Eye (tissue), 1 donor: ENCODE measurements at places on chromosomes 6 and 20.
A peak's percentile ranks its signal among the peaks of the same experiment; 100 is the strongest.

GRCh38 chr6:128491100-128491581, 29.3 kb downstream of the PTPRK start:
- peak; percentile 51 for DNase-seq

DNA sequence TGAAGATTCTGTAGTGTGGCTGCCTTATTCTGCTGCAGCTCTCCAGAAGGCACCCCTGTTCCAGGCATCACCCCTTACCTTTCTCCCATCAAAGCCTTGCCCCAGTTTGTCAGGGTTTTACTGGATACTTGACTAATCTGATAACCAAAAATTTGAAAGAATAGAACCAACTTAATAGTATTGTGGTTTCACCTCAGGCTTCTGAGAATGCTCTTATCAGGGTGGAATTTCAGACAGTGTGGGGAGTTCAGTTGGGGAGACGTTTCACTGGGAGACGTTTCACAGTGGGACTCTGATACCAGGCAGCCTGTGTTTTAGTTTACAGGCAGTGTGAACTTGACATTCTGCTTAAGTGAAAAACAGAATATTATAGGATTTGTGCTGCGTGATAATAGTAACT, 50.5 kb downstream of the SCAND1 start:
- no peak for DNase-seq

DNA sequence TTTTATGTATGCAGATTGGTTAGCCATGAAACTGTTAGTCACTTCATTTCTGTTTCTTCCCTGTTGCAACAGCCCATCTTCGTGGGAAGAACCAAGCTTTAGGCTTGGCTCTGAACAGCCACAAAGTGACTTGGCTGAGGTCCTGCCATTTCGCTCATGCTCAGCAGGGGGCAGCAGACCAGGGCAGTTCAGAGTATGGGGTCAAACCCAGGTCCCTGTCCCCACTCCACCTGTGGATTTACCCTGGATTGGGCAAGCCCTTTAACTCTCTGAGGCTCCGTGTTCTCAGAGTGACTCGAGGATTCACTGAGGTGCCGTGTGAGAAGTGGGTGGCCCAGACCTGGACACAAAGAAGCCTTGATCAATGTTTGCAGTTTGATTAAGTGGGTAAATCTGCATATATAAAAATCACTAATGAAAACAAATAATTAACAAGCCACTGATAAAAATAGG, 19.8 kb upstream of the MAP1LC3A start:
- DNase-seq: peak; percentile 39

DNA sequence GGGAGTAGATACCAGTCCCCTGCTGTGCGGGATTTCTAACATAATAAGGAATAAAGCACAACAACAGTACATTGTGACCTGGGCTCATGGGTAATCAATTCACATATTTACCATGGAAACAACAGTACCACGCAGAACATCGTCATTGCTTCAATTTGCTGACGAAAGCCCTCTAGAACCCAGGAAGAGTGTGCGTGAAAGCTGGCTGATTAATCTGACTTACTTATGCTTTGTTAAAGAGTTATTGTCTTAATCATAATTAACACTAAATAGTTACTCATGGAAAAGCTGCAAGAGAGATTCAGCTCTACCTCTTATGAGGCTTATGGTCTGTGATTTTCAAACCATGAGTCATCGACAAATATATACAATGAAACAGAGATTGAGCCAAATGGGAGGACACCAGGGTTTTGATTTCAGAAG, 644.3 kb upstream of the AGPAT4 start:
- no peak for DNase-seq

- peak; percentile 57 for DNase-seq
Observed at GRCh38 chr6:122389704-122390372, 9.6 kb upstream of the HSF2 start.

GRCh38 chr20:46010491-46011391, 2.0 kb downstream of the MMP9 start:
- DNase-seq: no peak

DNA sequence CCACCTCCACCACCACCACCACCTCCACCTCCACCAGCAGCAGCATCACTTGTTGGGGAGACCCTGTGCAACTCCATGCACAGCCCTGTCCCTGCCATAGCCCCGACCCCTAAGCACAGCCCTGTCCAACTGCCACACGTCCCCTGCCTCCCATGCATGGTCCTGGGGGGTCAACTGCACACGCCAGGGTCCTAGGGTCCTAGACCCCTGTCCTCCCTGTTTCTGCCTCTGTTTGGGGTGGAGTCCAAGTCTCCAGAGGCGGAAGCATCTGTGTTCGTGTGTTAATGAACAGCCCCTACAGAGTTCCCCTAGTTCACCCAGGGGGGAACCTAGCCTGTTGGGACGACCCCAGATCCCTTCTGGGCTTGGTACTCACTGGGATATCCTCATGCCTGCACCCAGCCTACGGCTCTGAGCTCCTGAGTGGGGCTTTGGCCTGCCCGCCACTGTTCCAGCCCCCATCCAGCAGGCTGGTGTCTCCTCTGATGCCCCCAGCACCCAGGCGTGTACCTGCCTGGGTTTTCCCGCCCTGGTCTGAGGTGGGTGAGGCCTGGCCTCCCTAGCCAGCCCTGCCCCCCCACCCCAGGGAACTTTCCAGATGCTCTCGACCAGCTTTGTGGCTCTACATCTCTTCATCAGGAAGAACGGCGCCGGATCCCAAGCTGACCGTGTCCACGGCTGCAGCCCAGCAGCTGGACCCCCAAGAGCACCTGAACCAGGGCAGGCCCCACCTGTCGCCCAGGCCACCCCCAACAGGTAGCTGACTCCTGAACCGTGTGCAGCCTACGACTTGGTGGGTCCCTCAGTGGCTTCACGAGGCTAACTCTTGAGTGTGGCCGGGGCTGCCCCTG, 2.5 kb upstream of the TNFRSF6B start:
- DNase-seq: peak; percentile 40

DNA sequence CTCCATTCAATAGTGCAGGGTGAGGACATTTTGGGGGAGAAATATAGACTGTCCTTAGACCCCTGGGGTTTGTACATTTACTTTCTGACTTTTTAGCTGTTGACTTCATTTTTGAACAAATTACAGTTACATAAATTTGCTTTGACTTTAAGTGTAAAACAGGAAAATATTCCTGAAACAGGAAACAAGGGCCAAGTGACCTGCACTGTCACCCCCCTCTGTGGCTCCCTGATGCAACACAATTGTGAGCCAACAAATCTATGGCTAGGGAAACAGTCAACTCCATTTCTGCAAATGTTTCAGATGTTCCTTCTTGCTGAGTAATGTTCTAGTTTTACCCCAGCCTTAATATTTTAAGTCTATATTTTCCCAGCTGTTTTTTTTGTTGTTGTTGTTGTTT, 39.8 kb downstream of the HLA-A start:
- no peak for DNase-seq

GRCh38 chr6:17987447-17987696, at the start of gene KIF13A:
TSS of gene KIF13A (minus strand) at chr6:17987635. CDS start at chr6:17987463, 172 bp downstream.
- DNase-seq: no peak

- peak; percentile 86 for DNase-seq
Observed at GRCh38 chr6:52595000-52595795, 18.3 kb upstream of the TRAM2 start.

DNA sequence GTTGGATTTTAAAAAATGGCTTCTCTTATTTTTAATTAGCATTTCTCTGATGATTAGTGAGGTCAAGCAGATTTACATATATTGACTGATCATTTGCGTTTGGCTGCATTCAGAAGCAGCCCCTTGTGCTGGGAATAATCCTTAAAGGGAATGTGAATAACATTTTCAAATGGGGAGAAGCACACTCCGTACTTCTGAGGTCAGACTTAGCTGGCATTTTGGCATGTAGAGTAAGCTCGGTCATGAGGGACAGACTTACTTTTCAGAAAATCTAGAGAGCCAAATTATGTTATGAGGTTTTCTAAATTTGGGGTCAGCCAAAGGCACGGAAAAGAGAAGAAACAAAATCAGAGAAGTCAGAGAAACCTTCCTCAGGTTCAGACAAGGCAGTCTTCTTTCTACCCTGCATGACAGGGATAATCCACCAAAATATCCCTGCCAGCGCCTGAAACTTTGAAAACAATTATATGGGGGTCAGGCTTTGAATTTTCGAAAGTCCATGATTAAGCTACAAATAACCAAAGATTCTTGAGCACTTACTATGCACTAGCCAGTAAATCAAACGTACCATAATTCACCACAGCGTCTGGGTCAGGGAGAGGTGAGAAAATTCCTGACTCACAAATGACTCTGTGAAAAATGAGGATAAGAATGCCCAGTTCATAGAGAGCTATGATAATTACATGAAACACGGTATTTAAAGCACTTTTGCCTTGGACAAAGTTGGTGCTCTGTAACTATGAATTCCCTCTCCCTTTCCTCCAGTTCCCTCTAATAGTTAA, 44.9 kb downstream of the ADAT2 start:
- no peak for DNase-seq

DNA sequence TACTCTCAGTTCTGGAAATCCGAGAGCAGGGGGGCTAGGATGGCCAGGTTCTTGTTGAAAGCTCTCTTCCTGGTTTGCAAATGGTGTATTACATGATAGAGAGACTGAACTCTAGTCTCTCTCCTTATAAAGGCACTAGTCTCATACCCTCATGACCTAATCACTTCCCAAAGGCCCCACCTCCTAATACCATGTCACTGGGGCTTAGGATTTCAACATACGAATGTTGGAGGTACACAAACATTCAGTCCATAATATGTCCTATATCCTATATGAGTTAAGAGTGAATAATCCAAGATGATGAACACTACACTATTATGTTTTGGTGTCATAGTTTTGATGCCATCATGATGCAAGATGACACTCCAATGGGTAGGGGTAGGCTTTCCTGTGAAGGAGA, 20.0 kb upstream of the TXLNB start:
- DNase-seq: no peak

DNA sequence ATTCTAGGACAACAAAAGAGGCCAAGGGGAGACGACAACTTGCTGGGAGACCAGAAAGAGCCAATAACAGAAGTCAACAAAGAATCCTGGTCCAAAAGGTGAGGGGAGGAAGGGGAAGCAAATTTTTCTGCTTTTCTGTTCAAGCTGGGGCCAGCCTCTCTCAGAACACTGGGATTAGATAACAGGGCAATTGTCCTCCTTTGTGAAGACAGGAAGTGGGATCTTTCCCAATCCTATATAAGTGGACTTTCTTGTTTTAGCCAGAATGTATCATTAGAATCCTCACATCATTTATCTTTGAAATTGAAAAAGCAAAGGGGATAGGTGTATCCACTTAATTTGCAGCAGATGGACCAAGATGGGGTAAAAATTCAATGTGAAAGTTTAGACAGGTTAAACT, 101.2 kb upstream of the COL21A1 start:
- no peak for DNase-seq

DNA sequence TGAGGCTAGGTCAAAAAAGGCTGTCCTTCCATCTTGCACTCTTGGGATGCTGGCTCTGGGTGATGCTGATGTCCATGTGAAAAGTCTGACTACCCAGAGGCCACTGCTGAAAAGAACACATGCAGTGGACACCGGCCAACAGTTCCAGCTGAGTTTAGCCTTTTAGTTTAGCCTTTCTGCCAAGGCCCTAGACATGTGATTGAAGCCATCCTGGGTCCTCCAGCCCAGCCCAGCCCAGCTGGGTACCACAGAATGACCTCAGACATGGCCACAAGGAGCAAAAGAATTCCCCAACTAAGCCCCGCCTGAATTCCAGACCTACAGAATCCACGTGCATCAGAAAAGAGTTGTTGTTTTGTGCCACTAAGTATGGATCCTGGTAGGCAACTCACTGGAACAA, 17.4 kb downstream of the PIGT start:
- no peak for DNase-seq

- DNase-seq: no peak
Observed at GRCh38 chr6:83472767-83473166, 39.6 kb upstream of the PRSS35 start.

DNA sequence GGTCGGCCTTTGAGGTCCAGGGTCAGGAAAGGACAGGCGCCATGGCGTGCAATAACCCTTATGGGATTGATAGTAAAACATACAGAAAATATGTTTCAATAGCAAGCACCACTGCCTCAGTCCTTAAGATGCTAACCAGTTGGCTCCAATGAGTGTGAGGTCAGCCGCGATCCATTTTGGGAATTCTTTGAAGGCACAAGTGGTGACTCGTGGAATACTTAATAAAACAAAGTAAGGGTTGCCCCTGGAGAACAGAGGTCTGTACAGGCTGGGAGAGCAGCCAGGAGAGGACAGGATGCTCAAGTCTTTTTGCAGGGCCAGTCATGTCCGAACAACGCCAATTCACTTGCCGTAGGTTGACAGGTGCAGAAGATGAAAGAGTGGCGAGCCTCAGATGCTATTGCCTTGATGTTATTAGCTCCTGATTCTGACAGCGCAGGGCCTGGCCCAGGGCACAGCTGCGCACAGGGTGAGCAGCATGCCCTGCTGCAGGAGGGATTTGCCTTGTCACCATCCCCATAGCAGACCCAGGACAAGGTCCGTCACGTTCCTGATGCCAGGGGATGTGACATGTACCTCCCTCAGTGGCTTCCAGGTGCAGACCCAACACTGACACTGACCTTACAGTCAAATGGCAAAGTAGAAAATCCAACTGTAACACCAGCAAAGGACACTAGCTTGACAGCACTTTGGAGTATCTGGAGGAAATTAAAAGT, 21.8 kb downstream of the SYNDIG1 start:
- peak; percentile 36 for DNase-seq
